ENCODE measurements at places on chromosomes 7 and 10.

GRCh38 chr7:104650991-104651640 lies 322.7 kb downstream of the LHFPL3 start:
- DNase-seq, result no peak

DNA sequence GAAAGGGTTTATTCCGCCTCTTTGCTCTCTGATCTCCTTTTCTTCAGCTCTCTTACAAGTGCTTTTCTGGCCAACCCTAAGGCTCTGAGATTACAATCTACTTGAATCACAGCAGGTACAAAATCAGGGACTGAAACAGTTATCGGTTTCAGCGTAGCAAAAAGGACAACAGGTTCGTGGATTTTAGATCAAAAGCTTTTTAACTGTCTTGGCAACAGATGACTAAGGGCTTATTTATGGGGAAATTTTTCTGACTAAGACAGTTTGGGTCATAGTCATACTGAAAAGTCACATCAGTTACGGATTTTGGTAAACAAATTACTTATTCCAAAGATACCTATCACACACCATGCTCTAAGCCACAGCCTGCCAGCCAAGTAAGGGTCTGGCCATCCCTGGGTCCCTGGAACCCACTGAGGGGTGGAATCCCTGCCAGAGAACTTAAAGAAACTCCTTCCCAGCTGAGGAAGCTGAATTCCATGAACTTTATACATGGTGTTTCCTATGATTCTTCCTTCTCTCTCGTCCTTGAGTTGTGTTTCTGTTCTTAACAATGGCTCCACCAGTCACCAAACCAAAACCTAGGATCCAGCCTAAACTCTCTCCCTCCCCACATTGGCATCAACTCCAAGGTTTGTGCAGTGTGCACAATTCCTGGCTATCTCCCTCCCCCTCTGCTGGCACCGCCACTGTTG lies 169.3 kb downstream of the FAM107B start:
- no peak for DNase-seq

DNA sequence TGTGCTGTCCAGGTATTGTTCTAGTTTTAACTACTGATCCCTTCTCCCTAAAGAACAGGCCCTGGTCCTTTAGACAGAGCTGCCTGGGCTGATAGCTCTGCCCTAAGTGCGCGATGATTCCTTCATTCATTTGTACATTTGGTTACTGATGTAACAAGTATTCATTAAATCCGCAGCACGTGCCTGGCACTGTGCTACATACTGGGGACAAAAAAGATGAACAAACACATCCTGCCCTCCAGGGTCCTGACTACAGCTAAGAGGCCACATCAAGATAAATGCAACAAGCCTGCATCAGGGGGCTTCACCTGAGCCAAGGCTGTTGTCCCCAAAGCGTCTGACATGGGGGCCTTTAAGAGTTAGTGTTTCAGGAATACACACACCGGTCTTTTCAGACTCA lies 99.0 kb upstream of the PODXL start:
- no peak for DNase-seq

GRCh38 chr7:148711191-148712102 lies 12.7 kb downstream of the CUL1 start:
- peak; percentile 23 for DNase-seq

DNA sequence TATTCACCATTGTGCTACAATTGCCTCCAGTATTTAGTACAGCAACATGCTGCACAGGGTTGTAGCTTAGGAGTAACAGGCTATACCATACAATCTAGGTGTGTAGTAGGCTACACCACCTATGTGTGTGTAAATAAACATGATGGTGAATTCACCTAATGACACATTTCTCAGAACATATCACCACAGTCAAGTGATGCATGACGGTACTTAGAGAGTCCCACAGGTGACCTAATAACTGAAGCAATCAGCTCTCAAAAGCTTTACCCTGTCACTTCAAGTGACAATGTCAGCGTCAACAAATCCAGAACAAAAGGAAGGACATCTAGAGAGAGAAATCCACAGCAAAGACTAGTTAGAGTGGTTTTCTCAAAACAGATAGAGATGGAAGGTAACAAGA lies 38.8 kb downstream of the CCNJ start:
- DNase-seq, result no peak

- no peak for DNase-seq
These were observed 169.8 kb upstream of the MEOX2 start for GRCh38 chr7:15856311-15856710.

- no peak for DNase-seq
These were observed 48.2 kb downstream of the SHOC2 start for GRCh38 chr10:110967645-110968044.

- DNase-seq, result no peak
These were observed 274.7 kb upstream of the HGF start for GRCh38 chr7:82044497-82045080.

DNA sequence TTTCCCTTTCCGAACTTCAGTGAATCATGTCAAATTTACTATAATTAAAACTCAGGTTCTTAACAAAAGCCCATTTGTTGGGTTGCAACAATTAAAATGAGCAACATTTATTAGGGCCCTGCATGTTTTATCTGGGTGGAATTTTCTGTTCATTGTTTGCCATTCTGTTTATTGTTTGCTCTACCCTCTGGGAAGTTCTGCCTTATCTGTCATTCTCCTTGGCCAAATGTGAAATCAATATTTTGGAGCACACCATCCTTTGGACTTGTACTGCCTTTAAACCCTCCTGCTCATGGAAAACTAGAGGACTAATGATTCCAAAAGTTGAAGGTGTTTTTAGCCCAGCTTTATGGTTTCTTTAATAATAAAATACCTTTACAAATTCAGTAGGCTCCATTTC lies 134.5 kb upstream of the KCND2 start:
- no peak for DNase-seq

DNA sequence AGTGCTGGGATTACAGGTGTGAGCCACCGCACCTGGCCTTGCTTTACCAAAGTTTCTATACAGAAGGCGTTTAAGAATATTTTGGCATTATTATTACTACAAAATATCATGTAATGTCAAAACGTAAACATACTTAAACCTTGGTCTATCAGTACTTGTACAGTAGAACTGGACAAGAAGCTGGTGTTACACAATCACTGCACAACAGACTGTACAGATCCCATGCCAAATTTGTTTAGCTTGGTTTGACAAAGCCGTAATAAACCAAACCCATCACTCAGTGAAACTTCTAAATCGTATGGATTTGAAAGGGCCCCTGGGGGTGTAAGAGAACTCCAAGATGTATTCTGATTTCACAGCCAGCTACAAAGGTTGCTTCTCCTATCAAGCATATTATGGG lies 51.8 kb upstream of the RHEB start:
- DNase-seq, result no peak

GRCh38 chr10:44571701-44572100 lies 186.8 kb upstream of the CXCL12 start:
- DNase-seq, result no peak

DNA sequence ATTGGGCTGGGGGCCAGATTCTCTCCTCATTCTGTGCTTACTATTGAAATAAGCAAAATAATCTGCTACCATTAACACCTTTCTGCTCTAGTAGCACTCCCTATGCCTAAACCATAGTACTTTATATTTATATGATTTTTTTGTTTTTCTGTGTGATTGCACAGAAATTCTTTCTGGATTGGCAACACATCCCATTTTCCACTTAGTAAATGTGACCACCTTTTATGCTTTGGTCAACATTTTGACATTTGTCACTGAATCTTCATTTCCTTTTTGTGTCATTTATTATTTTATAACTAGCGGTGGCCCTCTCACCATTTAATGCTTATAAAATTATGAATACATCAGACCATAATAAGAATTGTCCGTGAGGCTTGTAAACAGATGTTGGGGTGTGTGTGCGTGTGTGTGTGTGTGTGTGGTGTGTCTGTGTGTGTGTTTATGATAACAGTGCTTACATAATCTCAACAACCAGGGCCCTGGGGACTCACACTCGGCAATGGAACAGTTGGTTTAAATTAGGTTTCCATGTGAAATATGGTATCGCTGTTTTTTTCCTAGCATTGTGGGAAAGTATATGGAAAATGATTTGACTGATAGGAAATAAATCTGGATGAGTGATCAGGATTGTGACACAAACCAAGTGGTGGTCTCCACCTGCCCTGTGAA lies 138.9 kb downstream of the NOC3L start:
- DNase-seq, result no peak

GRCh38 chr7:108973075-108973474 lies 403.4 kb downstream of the DNAJB9 start:
- DNase-seq, result no peak

- DNase-seq, result no peak
These were observed at the start of gene PDLIM1 for GRCh38 chr10:95290461-95291364. Gene PDLIM1, minus strand, starts transcription at chr10:95291003. Its CDS starts 88 bp downstream, at chr10:95290915.

DNA sequence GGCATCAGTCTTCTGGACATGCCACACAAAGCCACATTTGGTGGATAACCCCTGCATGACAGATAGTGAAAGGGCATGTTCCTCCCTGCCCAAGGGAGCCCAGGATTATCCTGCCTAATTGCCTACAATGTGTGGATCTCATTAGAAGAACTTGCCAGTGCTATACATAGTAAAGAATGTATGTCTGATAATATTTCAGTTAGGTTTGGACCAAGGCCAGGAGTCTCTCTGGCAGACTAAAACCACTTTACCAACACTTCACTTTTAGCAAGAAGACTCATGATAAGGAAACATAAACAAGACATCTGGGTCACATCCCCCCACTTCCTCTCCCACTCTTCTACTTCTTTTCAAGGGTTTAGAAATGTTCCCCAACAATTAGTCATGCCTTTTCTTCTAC lies 196.7 kb downstream of the MTERF1 start:
- DNase-seq, result no peak

GRCh38 chr10:38102880-38103279 lies 8.7 kb downstream of the ZNF37A start:
- DNase-seq, result no peak

DNA sequence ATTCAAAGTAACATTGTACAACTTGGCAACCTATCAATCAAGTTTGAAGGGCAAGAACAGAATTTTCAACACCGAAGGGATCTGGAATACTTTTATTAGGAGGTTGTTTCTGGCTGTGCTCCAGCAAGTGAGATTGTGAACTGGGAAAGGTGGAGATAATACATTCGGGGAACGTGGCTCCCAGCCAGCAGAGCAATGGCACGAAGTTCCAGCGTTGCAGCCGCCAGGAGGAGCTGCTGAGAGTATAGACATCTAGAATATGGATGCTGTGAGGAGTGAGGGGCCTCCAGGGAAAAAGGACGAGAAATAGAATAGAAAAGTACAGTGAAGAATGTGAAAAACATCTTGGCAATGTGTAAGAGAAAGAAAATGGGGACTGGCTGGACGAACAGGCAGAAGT lies 69.5 kb downstream of the TCERG1L start:
- DNase-seq, result no peak

DNA sequence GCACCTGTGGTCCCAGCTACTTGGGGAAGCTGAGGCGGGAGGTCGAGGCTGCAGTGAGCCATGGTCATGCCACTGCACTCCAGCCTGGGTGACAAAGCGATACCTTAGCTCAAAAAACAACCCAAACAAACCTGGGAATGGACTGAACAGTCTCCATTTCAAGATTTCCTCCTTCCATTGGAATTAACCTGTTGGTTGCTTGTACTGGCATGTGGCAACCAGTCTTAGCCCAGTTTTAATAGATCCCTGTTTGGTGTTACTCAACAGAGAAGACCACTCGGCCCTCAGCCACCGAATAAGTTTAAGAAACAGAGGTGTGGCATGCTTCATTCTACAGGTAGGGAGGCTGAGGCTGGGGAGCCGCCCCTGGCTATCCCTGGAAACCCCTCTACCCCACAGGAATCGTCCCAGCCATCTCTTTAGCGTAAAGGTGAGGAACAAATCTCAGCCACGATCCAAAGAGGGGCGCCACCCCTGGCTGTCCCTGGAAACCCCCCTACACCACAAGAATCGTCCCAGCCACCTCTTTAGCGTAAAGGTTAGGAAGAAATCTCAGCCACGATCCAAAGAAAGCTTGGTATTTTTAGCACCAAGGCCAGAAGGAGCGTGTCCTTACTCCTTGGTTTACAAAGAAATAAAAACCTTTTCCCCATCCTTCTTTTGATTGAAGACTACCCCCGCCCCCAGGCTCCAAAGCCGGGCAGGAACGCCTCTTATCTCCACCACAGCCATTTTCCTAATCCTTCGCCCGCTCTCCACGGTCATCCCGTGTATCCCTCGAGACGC lies 861 bp upstream of the TSPAN14 start:
- no peak for DNase-seq

GRCh38 chr7:44767912-44768627 lies 19.4 kb downstream of the ZMIZ2 start:
- no peak for DNase-seq

DNA sequence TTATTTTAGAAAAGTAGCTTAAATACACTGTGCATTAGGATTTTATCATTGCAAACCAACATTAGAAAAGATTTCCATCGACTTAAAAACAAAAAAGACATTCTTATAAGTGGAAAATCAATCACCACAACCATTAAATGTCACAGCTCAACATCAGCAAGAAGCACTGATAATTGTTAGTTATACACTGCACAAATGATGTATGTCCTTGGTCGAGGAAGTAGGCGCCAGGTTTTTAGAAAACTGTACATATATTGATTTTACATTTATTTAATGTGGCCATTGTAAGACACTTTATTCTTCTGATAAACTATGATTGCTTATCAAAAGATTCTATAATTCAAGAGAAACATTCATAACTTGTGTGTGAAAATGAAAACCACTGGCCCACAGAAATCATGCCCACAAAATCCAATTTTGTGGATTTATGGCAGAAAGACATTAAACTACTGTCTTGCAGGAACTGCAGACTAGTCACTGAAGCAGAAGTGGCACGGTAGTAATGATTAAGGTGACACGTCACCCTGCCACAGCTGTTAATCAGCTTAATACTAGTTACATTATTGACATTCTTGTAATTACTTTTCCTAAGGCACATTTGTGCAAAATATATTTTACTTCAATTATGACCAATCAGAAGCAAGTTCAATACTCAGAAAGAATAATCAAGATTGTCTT lies 79.4 kb downstream of the VPS41 start:
- no peak for DNase-seq

- no peak for DNase-seq
These were observed 41.3 kb upstream of the ANK3 start for GRCh38 chr10:60430836-60431597.

GRCh38 chr10:22158426-22158825 lies 59.4 kb downstream of the EBLN1 start:
- no peak for DNase-seq

DNA sequence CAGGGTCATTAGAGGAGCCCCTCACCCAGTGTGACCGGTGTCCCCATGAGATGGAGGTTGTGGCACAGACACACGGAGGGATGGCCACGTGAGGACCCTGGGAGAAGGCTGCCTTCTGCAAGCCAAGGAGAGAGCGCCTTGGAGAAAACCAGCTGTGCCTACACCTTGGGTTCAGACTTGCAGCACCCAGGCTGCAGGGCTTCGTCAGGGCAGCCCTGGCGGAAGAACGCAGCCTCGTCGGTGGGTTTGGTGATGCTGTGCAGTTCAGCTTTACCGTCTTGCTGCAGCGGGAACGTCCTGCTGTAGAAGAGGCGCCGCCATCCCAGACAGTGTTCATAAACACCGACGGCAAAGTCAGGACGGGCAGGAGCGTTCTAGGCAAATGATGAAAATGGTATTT lies 89.3 kb downstream of the MGMT start:
- DNase-seq, result no peak

GRCh38 chr7:134114992-134115391 lies 12.1 kb upstream of the LRGUK start:
- DNase-seq, result no peak
